ENCODE measurements at places on chromosomes 3 and 15.

DNA sequence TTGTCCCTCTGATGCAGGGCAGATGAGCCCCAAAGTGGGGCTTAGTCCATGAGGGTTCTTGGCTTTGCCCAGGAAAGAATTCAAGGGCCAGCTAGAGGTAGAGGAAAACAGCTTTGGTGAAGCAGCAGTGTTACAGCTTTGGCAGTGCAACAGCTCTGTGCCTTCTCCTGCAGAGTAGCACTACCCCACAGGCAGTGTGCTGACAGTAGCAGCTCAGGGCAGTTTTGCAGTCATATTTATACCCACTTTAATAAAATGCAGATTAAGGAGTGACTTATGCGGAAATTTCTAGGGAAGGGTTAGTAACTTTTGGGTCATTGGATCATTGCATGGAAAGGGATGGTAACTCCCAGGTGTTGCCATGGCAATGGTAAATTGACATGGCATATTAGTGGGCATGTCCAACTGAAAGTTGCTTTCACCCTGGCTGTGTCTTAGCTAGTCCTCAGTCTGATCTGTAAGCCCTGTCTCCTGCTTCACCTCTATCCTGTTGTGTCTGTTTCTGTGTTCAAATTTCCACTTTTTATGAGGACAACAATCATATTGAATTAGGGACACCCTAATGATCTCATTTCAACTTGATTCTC lies 241.3 kb upstream of the C2CD4B start:
- no peak for DNase-seq

- DNase-seq: no peak
These were observed 115.2 kb downstream of the CLASP2 start for GRCh38 chr3:33602829-33603228.

DNA sequence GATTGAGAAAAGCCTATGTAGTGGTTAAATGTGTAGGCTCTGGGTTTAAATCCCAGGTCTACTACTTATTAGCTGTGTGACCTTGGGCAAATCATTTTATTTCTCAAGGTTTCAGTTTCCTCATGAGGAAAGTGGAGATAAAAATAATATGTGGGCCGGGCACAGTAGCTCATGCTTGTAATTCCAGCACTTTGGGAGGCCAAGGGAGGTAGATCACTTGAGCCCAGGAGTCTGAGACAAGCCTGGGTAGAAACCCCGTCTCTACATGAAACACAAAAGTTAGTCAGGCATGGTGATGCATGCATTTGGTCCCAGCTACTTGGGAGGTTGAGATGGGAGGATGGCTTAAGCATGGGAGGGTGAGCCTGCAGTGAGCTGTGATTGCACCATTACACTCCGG lies 8.4 kb downstream of the SEMA5B start:
- no peak for DNase-seq

- no peak for DNase-seq
These were observed 213.0 kb downstream of the FMN1 start for GRCh38 chr15:32981536-32981935.

GRCh38 chr15:83616840-83617239 lies 37.1 kb upstream of the ADAMTSL3 start:
- DNase-seq: no peak

GRCh38 chr15:67176195-67176971 lies 78.1 kb downstream of the AAGAB start:
- no peak for DNase-seq

DNA sequence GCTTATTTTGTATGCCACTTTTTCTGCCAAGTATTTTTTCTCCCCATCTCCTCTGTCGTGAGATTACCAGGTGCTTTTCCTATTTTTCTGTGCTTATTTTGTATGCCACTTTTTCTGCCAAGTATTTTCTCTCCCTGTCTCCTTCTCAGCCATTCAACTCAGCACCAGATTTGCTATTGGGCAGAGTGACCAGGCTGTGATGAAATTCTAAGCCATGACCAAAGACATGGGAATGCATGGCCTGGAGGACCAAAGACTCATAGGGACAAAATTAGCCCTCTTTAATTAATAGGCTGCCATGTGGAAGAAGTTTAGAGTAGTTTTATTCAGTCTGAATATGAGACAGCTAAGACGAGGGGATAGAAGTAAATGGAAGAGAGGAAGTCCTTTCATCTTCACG lies 257.4 kb downstream of the SQOR start:
- DNase-seq: no peak

DNA sequence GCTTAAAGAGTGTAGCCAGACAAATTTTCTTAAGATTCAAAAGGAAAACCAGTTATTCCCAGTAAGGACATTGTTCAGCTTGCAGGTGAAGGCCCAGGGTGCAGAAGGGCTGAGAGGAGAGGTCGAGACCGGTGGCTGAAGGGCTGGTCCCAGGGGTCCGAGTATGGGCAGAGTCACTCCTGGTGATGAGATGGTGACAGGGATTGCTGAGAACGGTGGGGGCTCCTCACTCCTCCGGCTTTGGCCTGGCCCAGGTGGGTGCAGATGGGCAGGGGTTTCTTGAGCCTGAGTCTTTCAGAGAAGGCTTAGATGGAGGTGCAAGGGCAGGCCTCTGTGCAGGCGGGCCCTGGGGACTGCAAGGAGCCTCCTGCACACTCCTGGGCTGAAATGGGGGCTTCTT lies 56.2 kb downstream of the ZNF445 start:
- no peak for DNase-seq

GRCh38 chr3:179953993-179954870 lies 82.5 kb downstream of the PEX5L start:
- peak; percentile 42 for DNase-seq

Data from T47D (cell line).